ENCODE measurements at places on chromosomes 11 and 22.

- DNase-seq, result no peak
These were observed 25.0 kb upstream of the HTR3A start for GRCh38 chr11:113949891-113950290.

GRCh38 chr11:31236143-31236542, 133.4 kb downstream of the DCDC1 start:
- DNase-seq, result no peak

- no peak for DNase-seq
These were observed 1.3 kb upstream of the B4GALNT4 start for GRCh38 chr11:367956-368413.

- DNase-seq, result no peak
These were observed 115.0 kb downstream of the GGTLC2 start for GRCh38 chr22:22759371-22759770.

DNA sequence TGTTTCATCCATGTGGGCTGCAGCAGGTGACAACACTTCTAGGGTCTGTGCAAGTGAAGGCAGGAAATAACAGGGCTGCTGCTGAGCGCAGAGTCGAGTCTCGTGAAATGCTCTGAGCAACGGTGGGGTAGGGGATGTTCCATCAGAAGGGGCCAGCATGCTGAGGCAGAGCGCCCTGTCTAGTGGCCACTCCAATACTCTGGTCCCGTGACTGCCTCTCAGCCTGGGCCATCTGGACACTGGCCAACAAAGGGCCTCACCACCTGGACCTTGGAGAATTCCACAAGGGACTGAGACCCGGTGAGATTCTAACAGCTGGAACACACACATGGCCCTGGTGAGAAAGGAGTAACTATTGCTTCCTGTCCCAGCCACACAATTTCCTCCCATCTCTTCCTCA, 375.7 kb downstream of the SHANK2 start:
- DNase-seq, result no peak

- no peak for DNase-seq
These were observed 73.7 kb upstream of the OR4B1 start for GRCh38 chr11:48142889-48143288.

- no peak for DNase-seq
These were observed 35.0 kb upstream of the TPBGL start for GRCh38 chr11:75205564-75206020.

- DNase-seq, result no peak
These were observed 85.7 kb downstream of the PGR start for GRCh38 chr11:101043940-101044339.

- DNase-seq, result no peak
These were observed 80.5 kb upstream of the LINC01488 start for GRCh38 chr11:69400771-69401590.

DNA sequence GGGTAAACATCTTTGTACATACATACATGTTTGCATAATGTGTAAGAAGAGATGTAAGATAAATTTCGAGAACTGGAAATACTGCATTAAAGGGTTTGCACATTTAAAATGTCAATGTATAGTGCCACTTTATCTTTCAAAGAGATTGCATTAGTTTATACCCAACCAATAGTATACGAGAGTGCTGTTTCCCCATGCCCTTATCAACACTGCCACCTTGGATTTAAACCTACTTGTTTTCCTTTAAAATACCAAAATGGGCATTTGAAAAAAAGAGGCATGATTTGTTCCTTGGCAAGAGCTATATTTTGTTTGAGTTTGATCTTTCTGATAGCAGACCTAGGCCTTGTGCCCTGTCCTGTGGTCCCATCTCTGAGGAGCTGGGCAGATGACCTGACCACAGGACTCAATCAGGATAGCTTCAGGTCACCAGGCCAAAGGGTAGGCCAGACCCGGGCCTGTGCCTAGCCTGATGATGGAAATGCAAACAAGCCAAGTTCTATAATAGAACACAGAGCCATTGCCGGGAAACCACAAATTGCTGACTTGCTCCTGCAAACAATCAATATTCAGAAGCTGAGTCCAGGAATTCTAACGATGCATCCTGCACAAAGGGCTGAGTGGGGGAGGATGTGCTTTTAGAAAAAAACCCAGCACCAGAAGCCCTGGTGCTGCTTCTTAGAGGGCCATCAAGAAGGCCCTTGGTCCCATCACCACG, 16.9 kb upstream of the ALG8 start:
- DNase-seq, result no peak

- DNase-seq, result no peak
These were observed 31.9 kb downstream of the FLI1 start for GRCh38 chr11:128725630-128726319.

GRCh38 chr11:10858439-10859325, 829 bp upstream of the ZBED5 start:
- no peak for DNase-seq

DNA sequence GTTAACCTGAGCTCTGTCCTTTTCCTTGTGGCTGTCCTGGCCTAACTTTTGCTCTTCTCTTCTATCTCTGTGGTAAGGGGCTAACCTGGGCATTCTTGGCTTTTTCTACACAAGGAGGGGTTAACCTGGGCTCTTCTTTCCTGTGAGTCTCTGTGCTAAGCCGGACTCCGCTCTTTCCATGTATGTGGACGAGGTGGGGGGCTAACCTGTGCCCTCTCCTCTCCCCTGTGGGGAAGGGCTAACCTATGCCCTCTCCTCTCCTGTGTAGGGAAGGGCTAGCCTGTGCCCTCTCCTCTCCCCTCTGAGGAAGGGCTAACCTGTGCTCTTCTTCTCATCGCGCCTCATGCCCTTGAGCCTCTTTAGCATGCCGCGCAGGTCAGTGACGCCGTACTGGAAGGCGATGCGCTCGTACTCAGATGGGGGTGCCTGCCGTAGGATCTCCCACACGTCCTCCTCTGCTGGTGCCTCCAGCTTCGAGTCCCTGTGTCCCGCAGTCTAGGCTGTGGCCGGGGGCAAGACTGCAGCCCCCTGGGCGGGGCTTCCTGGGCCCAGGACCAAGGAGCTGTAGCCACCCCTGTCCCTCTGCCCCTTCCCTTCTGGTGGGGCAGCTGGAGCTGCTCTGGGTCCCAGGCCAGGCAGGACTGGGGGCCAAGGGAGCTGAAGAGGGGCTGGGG, 6.5 kb downstream of the MYBPC3 start:
- DNase-seq, result no peak

- DNase-seq, result no peak
These were observed 10.8 kb upstream of the MS4A13 start for GRCh38 chr11:60504219-60504905.

- no peak for DNase-seq
These were observed 218.2 kb upstream of the CCDC179 start for GRCh38 chr11:23078289-23078971.

DNA sequence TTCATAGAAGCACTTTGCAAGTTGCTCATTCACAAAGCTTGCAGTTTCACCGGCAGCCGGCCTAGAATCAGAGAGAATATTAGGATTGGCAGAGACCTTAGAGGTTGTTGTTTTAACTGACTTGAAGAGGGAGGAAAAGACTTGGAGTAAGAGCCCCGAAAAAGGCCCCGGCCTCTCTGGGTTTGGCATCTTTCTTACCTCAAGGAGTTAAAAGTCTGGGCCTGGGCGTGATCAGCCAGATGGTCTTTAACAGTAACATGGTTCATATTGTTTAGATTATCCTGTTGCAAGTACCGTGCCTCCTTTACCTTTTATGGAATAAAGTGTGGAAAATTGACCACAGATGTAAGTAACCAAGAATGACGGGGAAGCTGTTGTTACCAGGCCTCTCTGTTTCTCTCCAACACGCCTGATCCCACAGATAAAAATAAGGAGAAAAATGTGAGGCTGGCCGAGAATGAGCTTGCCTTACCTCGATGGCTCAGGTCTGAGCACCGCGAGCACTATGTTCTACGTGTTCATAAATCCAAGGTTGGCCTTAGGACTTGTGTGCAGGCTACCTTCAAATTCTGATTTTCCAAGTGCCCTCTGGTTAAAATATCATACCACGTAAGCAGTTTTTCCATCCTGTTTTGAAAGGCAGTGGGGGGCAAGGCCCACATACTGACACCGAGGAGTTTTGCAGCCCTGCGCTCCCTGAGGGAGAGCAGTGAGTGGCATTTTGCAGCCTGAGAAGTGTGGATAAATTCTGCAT, 56.4 kb downstream of the PARVA start:
- no peak for DNase-seq

GRCh38 chr11:128481135-128481534, 106.2 kb downstream of the ETS1 start:
- DNase-seq, result no peak
